ENCODE measurements at places on chromosomes 11 and 22.

- no peak for DNase-seq
Measured at GRCh38 chr22:20777420-20778177, 3.7 kb downstream of the SERPIND1 start.

DNA sequence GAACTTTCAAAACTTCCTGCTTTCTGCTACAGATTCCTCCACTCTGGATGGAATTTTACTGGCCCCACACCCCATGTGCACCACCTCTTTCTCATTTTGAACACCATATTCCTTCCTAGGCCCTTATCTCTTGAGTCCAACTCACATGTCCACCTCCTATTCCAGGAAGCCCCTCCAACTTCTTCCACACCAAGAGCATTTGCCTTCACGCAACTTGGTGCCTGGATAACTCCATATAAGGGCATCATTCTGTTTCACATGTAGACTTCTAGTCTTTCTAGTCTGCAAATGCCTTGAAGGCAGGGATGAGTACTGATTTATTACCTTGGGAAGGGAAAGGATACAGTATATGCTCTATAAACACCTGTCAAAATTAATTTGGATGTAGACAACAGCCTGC lies 17.5 kb downstream of the GAB2 start:
- DNase-seq, result no peak

DNA sequence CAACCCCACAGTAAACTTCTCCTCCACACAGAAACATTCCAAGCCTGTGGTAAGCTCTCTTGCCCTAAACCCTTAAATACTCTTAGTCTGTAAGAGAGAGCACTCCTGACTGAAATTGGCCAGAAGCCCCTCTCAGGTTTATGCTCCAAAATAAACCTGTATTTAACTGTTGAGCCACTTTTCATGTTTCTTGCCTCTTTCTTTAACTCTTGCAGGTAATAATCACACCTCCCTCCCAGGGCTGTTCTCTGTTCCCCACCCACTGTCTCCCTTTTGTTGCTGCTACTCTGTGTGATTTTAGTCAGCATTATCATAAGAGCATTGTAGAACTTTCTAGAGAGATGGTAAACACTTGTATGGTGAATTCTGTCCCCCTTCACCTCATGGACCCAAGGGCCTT lies 2.1 kb upstream of the IFT27 start:
- DNase-seq, result no peak

DNA sequence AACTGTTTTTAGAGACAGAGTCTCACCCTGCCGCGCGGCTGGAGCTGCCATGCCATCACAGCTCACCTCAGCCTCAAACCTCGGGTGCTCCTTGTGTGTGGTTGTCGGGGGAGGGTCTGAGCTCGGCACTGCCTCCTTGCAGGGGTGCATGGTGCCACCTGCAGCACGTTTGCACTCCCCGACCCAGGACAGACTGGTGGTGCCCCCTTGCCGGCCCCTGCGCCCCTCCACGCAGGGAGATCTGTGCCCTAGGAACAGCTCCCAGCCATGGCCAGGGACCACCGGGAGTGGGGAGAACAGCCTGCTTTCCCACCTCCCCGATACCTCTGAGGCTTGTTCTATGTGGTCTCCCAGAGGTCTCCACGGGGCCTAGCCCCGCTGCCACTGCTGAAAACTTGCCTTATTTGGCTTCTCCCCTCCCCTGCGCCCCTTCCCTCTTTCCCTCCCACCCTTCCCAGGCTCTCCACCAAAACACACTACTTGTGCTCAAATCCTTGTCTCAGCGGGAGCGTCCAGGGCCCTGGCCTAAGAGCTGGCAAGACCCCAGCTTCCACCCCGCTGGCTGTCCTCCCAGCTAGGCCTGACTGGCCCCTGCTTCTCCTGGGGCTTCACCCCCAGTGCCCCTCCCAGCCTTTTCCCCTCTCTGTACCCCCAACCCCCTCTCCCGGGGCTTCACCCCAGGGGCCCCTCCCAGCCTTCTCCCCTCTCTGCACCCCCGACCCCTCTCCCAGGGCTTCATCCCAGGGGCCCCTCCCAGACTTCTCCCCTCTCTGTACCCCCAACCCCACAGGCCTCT lies 13.4 kb upstream of the TPCN2 start:
- DNase-seq, result no peak

DNA sequence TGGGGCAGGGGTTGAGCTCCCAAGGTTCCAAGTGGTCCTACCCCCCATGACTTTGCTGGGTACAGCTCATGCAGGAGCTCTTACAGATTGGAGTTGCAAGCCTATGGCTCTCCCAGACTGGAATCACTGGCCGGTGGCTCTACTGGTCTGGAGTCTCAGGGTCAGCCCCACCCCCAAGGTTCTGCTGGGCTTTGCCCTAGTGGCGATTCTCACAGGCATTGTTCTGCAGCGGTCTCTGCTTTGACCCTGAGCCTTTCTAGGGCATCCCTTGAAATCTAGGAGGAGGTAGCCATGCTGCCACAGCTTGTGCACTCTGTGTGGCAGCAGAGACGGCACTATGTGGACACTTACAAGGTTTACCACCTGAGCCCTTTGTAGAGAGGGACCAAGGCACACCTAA lies 49.3 kb upstream of the HMGXB4 start:
- no peak for DNase-seq

DNA sequence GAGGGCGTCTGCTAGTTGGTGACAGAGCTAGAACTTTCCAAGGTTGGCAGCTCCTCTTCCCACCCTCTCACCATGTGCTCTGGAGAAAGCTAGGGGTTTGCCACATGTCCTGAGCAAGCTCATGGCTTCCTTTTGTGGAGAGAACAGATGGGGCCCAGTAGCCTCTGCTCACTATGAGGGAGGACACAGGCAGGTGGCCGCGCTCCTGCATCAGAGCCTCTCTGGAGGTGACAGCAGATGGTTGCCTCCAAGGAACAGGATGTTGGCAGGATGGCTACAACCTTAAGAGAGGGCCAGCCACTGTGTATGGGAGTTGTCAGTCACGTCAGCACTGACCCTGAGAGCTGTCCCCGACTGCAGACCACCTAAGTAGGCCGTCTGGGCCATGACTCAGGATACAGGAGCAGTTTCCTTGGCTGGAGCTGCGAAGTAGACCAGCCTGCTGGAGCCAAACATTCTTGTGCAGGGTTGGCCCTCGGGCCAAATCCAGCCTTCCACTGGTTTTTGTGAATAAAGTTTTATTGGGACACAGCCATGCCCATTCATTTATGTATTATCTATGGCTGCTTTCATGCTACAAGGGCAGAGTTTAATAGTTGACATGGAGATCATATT lies 28.0 kb downstream of the SGSM1 start:
- DNase-seq, result no peak

- DNase-seq, result no peak
Measured at GRCh38 chr11:57417056-57417455, 9.9 kb downstream of the SLC43A3 start.

- no peak for DNase-seq
Measured at GRCh38 chr11:2990617-2991451, 1.3 kb downstream of the NAP1L4 start.

DNA sequence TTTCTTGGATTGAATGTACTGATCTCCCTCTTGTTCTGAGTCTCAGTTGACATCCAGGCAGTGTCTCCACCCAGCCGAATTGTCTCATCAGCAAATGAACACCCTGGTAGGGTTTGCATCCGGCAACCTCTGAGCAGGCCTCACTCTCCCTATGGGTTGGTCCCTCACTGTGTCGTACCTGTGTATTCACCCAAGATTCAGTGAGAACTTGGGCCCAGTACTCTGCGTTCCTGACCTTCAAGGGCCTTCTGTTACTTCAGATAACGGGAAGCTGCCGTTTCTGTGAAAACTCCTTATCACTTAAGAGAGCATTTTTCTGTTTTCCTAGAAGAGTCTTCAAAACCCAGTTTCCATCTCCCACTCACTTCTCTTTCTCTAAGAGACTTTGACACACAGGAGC lies 915.6 kb downstream of the TBC1D22A start:
- DNase-seq, result no peak

- DNase-seq, result no peak
Measured at GRCh38 chr11:11141065-11141464, 212.0 kb downstream of the CSNK2A3 start.

- no peak for DNase-seq
Measured at GRCh38 chr11:69252490-69252837, 41.5 kb upstream of the MYEOV start.

DNA sequence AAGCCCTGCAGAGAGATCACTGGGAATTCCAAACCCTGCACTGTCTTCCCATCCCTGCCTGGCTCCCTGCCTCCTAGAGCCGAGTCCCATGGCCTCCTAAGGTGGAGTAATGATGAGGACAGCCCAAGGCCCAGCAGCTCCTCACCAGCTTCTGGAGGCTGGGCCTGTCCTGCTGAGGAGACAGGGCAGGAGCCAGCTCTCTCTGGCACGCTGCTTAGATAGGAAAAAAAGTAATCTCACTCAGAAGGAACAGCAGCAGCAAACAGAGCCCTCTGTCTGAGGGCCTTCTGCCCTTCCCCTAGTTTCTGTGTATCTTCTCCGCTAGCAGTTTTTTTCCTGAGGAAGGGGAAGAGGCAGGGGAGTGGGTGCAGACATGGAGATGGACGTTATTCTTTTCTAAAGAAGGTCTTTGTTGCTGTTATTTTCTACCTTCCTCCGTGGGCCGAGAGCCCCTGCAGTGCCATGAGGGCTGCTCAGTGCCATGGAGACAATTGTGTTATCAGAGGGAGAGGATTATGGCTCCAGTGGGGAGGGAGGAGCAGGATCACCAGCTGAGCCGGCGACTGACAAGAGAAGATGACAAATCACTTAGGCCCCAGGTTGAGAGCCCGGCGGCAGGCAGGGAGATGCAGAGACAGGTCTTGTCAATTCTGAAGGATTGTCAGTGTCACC lies 315.3 kb downstream of the BUD13 start:
- DNase-seq, result no peak

GRCh38 chr11:77669848-77670511 lies 32.4 kb upstream of the CLNS1A start:
- no peak for DNase-seq

DNA sequence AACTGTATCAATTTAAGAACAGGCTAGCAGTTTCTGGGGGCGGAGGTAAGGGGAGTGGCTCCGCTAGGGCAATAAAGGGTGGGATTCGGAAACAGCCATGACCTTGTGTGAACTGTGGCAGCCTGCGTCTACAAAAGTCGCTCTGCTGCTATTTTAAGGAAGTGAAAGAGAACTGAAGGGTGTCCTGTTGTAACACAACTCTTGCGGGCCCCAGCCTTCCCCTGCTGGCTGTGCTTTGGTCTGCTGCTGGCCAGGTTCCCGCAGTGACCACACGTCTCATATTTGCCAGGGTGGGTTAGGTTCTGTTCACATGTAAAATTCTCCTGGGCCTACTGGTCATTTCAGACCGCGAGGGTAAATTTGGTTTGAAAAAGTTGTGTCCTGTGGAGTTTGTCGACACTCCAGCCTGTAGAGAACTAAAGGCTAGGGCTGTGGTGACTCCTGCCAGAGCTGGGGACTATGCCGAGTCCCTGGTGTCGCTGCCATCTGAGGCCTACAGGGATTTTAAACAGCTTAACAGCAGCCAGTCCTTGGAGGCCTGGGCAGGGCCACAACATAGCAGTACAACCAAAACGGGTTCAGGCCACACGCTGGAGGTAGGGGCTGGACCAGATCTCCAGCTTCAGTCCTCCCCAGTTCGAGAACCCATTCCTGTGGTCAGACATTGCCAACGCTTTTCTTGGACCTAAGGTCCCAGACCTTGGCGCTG lies 1.1 kb upstream of the PPFIBP2 start:
- no peak for DNase-seq

GRCh38 chr11:130561441-130561881 lies 113.0 kb downstream of the ADAMTS15 start:
- DNase-seq, result no peak

GRCh38 chr11:130192845-130193267 lies 33.3 kb downstream of the ST14 start:
- DNase-seq, result no peak

DNA sequence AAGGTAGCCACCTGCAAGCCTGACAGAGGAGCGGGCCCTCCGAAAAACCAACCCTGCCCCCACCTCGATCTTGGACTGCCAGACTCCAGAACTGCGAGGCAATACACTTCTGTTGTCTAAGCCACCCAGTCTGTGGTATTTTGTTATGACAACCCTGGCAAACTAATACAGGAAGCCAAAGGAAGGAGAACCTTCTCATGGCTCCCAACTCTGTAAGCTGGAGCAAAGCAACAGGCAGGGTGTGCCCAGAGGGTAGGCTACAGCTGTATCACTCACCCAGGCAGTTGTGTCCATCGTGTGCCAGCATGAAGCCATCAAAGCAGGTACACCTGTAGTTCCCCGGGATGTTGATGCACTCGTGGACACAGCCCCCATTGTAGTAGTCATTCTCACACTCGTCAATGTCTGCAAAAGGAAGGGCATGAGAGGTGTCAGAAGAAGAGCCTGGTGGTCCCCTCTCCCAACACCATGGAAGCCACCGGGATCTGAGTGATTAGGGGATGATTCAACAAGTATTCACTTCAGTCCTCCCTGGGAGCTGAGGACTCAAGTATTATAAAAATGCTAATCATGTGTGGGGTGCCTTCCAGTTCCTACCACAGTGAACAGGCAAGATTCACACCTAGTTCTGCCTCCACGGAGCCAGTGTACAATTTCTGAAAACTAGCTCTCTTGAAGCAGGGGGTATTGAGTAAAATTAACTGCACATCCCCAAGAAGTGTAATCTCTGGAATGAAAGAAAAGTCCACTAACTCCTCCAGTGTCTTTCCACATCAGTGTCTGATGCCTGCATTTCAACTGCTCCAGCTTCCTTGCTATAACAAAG lies 23.3 kb downstream of the SCUBE1 start:
- no peak for DNase-seq

DNA sequence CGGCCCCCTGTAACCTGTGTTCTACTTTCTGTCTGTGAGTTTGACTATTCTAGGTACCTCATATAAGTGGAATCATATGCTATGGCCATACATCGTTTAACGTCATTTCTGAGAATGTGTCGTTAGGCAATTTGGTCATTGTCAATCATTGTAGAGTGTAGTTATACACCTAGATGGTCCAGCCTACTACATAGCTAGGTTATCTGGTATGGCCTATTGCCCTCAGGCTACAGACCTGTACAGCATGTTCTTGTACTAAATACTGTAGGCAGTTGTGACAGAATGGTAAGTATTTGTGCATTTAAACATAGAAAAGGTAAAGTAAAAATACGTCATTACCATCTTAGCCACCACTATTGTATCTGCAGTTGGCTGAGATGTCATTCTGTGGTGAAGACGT lies 35.2 kb downstream of the MYO7A start:
- no peak for DNase-seq

- DNase-seq, result no peak
Measured at GRCh38 chr22:19287889-19288288, 3.6 kb downstream of the CLTCL1 start.

GRCh38 chr11:108319541-108320145 lies 96.8 kb downstream of the ATM start:
- DNase-seq, result no peak

- no peak for DNase-seq
Measured at GRCh38 chr11:87432022-87432421, 394.3 kb downstream of the TMEM135 start.

All from activated naive CD4-positive, alpha-beta T cell (primary cell).